Activated B cell treated with CpG ODN at 0.5 μM for 24 hours (primary cell): ENCODE measurements at places on chromosomes 7 and 10. TPM values are rescaled to one million over a fixed set of nuclear protein-coding genes. Genes with fewer than 3 reads are reported as not detected.

Gene NSUN5
- total RNA-seq = 63.8 and 68.9 TPM in 2 replicates

- no peak for DNase-seq
Measured at GRCh38 chr10:6072215-6072934, 10.2 kb upstream of the IL2RA start.

GRCh38 chr10:69057261-69057950, 30.5 kb upstream of the SRGN start:
- DNase-seq = no peak

GRCh38 chr7:34902182-34902581, 135.1 kb downstream of the DPY19L1 start:
- DNase-seq = no peak

DNA sequence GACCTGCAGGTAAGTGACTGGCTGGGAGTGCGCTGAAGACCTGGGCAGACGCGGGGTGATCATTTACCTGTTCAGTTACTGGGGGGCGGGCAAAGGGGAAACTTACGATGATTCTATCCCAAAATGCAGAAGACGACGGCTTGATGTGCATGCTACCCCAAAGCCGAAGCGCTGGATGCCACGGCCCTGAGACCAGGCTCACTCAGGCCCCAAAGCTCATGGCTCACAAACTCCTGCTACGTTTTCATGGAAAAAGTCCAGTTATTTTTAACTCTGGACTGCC, 200.6 kb downstream of the DIP2C start:
- no peak for DNase-seq

DNA sequence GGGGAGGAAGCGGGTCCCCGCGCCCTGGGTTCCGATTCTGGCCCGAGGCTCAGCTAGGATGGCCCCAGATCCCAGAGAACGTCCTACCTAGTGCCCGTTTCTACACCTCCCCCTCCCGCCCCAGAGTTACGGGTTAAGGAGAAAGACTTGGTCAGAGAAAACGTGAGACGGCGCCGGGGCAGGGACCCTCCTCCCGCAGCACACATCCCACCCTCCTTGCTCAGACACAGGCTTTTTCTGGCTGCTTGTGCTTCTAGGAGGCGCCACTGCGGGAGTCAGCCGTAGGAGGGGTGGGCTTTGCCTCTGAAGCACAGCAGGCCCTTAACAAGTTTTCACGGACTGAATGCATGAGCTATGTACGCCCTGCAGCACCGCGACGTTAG, 104.9 kb upstream of the LEP start:
- no peak for DNase-seq

- DNase-seq = no peak
Measured at GRCh38 chr7:101059620-101059942, 25.7 kb upstream of the TRIM56 start.

GRCh38 chr7:36878288-36878687, 154.0 kb upstream of the AOAH start:
- DNase-seq = no peak

DNA sequence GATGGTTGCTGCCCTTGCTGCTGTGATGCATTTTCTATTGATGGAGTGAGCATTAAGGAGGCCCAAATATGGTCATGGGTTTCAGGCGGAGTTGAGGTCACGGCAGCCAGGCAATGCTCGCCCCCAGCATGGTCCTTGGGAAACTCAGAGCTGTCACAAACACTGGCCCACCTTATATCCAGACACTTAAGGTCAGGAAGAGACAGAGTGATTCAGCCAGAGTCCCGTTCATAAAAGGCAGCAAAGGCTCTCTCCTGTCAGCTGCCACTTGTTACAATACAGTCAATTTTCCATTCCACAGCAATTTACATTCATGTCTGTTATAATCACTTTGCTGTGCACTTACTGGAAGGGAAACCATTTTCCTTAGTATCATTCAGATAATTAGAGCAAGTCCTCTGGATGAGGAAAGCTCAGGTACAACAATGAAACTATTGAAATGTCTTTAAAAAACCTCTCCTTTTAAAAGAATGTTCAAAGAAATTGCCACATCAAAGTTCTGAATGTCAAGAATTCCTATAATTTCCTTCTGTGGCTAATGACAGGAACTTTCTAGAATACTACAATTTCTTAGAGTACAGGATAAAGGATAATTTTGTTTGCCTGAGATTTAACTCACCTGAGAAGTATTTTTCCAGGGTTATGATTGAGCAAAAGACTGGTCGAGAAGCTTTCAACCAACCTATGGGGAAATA, 14.8 kb upstream of the ANKRD1 start:
- no peak for DNase-seq

DNA sequence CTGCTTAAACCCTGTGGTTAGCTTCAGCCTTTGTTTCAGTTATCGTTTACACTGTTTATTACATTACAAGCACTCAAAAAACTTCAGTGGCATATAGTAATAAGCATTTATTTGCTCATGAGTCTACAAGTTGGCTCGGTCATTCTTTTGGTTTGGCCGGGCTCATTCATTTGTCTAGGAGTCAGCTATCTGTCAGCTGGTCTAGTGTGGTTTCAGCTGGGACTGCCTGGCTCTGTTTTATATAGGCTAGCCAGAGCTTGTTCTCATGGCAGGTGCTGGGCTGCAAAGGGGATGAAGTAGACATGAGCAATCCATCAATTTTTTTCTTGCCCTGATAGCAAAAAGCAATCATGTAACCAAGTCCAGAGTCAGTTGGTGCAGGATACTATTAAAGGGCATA, 103.6 kb downstream of the MKLN1 start:
- DNase-seq = no peak

- no peak for DNase-seq
Measured at GRCh38 chr7:122528879-122529481, 169.9 kb downstream of the RNF133 start.
